GM19239 (cell line): ENCODE measurements at places on chromosomes 1 and 21.

- no peak for DNase-seq
Observed at GRCh38 chr1:210413951-210414350, 85.2 kb downstream of the HHAT start.

GRCh38 chr21:46079352-46080170 is 18.4 kb upstream of the COL6A2 start:
- DNase-seq, result no peak

DNA sequence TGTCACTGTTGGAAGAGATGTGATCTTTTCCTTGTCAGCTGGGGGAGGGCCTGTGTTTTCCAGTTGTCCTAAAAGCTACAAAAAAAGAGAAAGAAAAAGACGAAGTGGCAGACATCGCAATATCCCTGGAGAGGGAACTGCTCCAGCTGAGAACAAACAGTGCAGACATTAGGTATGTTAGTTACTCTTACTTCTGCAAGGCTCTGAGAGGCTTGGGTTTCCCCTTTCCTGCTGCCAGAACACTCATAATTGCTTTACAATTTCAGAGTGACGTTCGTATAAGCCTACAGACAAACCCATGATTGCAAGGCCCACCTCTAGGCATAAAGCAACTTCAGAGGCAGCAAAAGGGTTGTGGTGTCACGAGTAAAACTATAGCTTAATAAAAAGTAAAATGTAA is 31.1 kb downstream of the CD160 start:
- DNase-seq, result no peak

GRCh38 chr1:220819467-220820026 is 32.8 kb downstream of the MTARC1 start:
- no peak for DNase-seq

GRCh38 chr1:50959303-50959912 is 659 bp downstream of the FAF1 start:
- no peak for DNase-seq

DNA sequence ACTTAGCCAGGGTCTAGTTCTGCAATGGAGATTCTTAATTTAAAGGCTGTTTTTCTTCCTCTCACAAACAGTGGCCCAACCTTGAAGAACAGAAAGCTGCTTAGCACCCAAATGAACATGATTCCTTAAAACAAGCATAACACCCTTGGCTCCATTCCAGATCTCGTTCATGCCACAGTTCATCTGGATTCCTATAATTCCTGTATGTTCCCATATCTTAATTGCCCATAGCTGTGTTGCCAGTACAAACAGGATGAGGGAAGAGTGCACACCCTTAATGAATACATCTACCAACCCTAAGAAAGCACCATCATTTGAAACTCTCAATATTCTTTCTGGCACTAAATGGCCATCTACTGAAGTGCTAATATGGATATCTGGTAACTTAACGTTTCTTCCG is 45.5 kb downstream of the TGFB2 start:
- no peak for DNase-seq

GRCh38 chr1:226403201-226404034 is 4.5 kb downstream of the PARP1 start:
- no peak for DNase-seq

- DNase-seq, result no peak
Observed at GRCh38 chr1:6054596-6054995, 8.9 kb downstream of the KCNAB2 start.

GRCh38 chr1:201539561-201540431 is 869 bp downstream of the NAV1 start:
- no peak for DNase-seq

DNA sequence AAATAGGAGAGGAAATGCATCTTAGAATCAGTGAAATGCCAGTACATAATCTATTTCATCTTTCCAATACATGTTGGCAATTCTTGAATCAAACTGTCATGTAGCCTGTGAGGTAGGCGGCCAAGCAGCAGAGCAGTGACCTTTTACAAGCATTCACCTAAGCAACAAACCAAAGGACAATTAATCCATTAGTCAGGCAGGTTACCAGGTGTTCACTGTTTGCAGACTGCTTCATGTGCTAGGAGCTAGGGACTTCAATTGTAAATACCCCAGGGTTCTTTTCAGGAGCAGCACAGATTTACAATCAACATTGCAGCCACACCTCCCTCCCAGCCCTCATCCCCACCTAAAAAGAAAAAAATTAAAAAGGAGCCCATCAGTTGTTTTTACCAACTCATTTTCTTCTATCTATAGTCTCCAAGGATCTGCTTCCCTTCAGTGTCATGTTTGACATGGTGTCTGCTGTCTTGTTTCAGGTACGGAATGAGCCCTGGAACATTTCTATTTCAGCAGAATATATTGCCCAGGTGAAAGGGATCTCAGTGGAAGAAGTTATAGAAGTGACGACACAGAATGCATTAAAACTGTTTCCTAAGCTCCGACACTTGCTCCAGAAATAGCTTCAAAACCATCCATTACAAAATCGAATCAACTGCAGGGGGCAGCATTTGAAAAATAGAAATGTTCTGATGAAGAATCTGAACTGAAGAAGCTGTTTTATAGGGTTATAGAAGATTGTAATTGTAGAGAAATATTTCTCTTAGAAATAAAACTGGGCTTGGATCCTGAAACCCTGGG is 23.0 kb downstream of the TATDN3 start:
- DNase-seq, result no peak

DNA sequence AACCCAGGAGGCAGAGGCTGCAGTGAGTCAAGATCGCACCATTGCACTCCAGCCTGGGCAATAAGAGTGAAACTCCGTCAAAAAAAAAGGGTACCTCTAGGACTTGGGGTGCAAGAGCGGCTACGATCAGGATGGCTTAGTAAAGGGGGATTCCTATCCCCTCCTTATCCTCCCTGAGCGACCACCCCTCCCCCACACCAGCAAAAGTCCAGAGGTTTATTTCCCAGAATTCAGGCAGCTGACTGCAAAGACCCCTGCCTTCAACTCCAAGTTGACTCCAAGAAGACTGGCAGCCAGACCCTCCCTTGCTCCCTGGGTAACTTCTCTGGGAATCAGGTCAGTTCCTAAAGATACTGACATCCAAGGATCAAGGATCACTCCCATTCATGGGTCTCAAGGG is 12.4 kb upstream of the PRDM16 start:
- no peak for DNase-seq

DNA sequence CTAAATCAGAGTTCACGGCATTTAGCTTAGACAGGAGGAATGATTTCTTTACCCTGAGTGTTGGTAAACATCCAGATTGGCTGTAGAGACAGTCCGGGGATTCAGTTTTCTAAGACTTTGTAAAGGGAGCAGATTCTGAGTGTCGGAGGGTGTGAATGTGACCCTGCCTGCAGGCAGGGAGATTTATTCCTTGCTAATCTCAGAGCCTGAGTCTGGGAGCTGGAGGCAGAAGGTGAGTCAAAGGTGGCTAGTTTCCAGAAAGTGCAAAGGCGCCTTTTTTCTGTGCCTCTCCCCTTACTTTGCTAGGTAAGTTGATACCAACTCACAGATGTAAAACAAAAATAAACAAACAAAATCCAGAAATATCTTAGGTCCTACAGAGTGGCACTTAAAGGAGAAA is 11.7 kb downstream of the ATP1B1 start:
- DNase-seq, result no peak

GRCh38 chr1:89640440-89640839 is 7.5 kb downstream of the LRRC8C start:
- DNase-seq, result no peak

GRCh38 chr1:34918977-34919561 is 10.4 kb downstream of the DLGAP3 start:
- no peak for DNase-seq

GRCh38 chr1:7000720-7001119 is 215.5 kb downstream of the CAMTA1 start:
- no peak for DNase-seq

GRCh38 chr1:3471356-3472087 is 17.1 kb downstream of the ARHGEF16 start:
- DNase-seq, result no peak

GRCh38 chr1:224433041-224433691 is 1.4 kb downstream of the WDR26 start:
- no peak for DNase-seq

- no peak for DNase-seq
Observed at GRCh38 chr1:108049178-108049819, 84.3 kb upstream of the VAV3 start.

GRCh38 chr1:244727871-244728474 is 75.0 kb downstream of the DESI2 start:
- no peak for DNase-seq

GRCh38 chr21:8993284-8993942 is 1528.0 kb upstream of the TPTE start:
- no peak for DNase-seq

GRCh38 chr1:121587777-121588176 is 403.0 kb downstream of the SRGAP2C start:
- DNase-seq, result no peak

DNA sequence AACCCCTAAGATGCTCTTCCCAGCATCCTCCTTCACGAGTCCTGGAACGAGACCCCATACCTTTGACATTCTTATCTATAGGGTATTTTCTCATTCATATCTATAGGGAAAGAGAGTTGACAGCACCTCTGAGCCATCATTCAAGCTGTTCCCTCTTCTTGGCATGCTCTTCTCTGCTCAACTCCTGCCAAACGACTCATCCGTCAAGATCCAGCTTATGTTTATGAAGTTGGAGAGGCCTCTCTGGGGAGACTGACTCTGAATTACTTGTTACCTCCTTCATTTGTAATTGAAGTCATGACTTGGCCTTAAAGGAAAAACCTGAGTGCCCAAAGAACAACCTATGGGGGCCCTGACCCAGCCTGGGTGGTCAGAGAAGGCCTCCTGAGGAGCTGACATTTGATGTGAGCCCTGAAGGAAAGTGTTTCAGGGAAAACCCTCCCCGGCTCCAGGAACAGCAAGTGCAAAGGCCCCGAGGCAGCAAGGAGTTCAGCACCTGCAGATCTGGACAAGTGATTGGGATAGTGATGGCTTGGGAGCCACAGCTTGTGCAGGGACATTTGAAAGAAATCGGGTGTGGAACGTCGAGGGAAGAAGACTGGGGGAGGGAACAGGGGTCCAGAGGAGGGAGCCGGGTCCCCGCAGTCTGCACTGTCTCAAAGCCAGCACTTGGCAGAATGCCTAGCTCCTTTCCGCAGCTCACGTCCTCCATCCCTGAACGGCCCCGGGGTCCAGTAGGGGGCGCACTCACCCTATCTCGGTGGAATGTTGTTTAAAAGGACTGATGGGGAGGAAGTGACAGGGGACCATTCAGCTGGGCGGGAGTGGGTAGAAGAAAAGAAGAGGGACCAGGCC is 14.0 kb upstream of the CDA start:
- DNase-seq, result peak; percentile 73

DNA sequence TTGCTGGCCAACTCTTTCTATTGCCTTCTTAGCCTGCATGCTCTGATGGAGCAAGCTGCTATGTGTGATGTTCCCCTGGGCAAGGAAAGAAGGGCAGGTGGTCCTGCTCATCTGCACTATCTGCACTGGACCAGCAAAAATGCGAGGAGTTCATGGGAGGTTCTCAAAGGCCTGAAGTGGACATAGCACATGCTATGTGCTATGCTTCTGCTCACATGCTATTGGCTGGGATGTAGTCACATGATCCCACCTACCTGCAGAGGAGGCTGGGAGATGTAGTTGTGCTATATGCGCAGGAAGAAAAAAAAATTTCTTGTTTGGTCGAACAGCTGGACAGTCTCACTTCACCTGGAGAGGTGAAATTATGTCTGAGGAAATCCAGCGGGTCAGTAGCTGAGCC is 587.7 kb downstream of the MATN1 start:
- DNase-seq, result no peak

- DNase-seq, result no peak
Observed at GRCh38 chr1:9990944-9991343, 6.1 kb upstream of the RBP7 start.

DNA sequence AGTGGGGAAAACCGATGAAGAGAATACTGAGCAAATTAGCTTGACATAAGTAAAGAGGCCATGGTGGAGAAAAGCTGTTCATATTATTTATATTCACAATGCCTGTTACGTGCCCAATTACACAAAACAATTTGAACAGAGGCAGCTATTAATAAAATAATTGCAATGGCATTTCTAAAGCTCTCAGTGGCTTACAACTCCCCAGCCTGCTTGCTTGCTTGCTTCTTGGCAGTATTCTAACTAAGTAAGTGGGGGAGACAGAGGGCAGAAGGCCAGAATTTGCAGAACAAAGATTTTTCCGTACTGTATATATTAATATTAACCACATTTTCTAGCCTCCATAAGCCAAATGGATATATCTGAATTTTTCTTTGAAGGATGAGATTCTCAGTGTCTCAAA is 12.9 kb downstream of the PTPN14 start:
- no peak for DNase-seq

DNA sequence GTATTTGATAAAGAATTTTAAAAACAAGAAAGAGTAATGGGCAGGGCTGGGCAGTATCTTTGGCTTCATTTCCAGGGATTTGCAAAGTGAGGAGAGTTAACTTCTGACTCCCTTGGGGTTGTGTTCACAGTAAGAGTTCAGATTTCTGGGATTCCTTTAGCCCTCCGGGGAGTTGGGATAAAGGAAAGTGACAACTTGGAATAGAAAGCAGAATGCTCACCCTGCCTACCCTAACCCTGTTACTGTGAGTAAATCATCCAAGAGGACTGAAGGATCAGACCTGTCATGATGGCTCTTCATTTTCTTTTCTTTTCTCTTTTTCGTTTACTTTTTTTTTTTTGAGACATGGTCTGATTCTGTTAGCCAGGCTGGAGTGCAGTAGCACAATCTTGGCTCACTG is 76.1 kb downstream of the CACHD1 start:
- DNase-seq, result no peak

- no peak for DNase-seq
Observed at GRCh38 chr1:160560045-160560705, 19.1 kb downstream of the CD84 start.

DNA sequence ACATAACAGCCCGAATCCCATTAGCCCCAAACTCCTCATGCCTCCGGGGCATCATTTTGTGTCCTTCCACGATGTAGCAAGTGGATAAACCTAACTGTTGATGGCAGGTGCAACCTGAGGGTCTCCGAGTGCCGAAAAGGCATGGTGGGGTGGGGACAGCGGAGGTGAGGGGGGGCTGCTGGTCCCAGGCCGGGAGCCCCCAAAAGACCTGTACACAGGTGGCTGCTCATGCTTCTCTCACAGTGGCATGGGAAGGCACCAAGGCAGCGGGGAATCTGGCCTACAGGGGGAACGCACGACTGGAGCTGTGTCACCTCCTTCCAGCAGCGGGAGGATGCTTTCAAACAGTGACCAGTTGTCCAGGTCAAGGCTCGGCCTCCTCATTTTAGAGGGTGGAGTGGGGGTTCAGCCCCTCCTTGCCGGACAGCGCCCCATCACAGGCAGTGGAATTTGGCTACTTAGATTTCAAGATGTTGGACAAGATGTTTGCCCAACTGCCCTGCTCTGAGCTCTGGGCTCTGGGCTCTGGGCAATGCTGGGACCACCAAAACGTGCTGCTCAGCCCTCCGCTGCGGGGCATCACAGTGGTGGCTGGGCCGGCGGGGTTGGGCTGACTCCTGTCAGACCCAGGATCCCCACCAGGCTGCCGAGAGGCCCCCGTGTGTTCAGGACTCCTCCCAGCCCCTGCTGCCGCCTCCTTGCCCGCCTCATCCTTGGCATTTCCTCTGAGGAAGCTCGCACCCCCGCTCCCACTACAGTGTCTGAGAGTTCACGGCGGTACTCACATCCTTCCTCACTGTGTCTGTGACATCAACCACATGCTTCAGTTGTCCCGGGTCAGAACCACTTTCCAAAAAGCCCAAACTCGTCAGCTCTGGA is 7.6 kb downstream of the DNMT3L start:
- no peak for DNase-seq
